Articular chondrocyte of knee joint (primary cell): ENCODE measurements at places on chromosomes 12 and 14. TPM values are rescaled to one million over a fixed set of nuclear protein-coding genes. Genes with fewer than 3 reads are reported as not detected.

Gene LTBP2
- total RNA-seq: 315 and 335 TPM in 2 replicates

Gene EFCAB11
- 6.7 and 9.9 TPM in 2 replicates for total RNA-seq

Gene CCDC177
- under 0.01 TPM in 1 of 2 replicates, not detected in the other for total RNA-seq

Gene DLGAP5
- 21.4 and 27.6 TPM in 2 replicates for total RNA-seq

Gene PMCH
- total RNA-seq: 0.22 and 0.26 TPM in 2 replicates

Gene GPR68
- total RNA-seq: 8.0 and 13.2 TPM in 2 replicates

Gene TAS2R7
- total RNA-seq: 0.22 TPM in 1 of 2 replicates, not detected in the other

Gene SDR9C7
- total RNA-seq: not detected in 2 replicates

Gene CNTN1
- 0.11 TPM in 1 of 2 replicates, not detected in the other for total RNA-seq

Gene HELB
- 4.7 and 5.2 TPM in 2 replicates for total RNA-seq

Gene HCAR3
- not detected in 2 replicates for total RNA-seq

Gene ACYP1
- 10.6 and 10.9 TPM in 2 replicates for total RNA-seq

Gene KRT73
- not detected in 2 replicates for total RNA-seq

Gene CCDC197
- total RNA-seq: not detected in 2 replicates

Gene CD163L1
- 0.52 and 0.54 TPM in 2 replicates for total RNA-seq

Gene MORN3
- 1.0 and 1.3 TPM in 2 replicates for total RNA-seq

Gene NCKAP5L
- 21.6 and 21.7 TPM in 2 replicates for total RNA-seq

Gene ABCD2
- total RNA-seq: under 0.01 TPM in 2 replicates

Gene TEX52
- not detected in 2 replicates for total RNA-seq

Gene NR1H4
- not detected in 2 replicates for total RNA-seq

Gene RPL10L
- total RNA-seq: not detected in 2 replicates

Gene PTHLH
- 0.26 and 0.76 TPM in 2 replicates for total RNA-seq

Gene ACRBP
- 0.26 and 0.76 TPM in 2 replicates for total RNA-seq

Gene OR4E2
- total RNA-seq: not detected in 2 replicates

Gene GLS2
- total RNA-seq: not detected in 2 replicates
